ENCODE measurements at places on chromosomes 5 and 9. TPM values are rescaled to one million over a fixed set of nuclear protein-coding genes. Genes with fewer than 3 reads are reported as not detected.

The ADRB2 gene
- 0.11 TPM for total RNA-seq

The GABRA6 gene
- not detected for total RNA-seq

The SPACA9 gene
- total RNA-seq, result 4.1 TPM

The WDR31 gene
- total RNA-seq, result 3.5 TPM

The SGTB gene
- 15.0 TPM for total RNA-seq

The PCDHA13 gene
- 1.2 TPM for total RNA-seq

The PCSK1 gene
- 0.52 TPM for total RNA-seq
